Stimulated activated CD4-positive, alpha-beta T cell treated with anti-CD3 and anti-CD28 coated beads, Interleukin-1b, Interleukin-23, amount 100 ng/mL, for 1 hour (primary cell): ENCODE measurements at places on chromosomes 1 and 21.

DNA sequence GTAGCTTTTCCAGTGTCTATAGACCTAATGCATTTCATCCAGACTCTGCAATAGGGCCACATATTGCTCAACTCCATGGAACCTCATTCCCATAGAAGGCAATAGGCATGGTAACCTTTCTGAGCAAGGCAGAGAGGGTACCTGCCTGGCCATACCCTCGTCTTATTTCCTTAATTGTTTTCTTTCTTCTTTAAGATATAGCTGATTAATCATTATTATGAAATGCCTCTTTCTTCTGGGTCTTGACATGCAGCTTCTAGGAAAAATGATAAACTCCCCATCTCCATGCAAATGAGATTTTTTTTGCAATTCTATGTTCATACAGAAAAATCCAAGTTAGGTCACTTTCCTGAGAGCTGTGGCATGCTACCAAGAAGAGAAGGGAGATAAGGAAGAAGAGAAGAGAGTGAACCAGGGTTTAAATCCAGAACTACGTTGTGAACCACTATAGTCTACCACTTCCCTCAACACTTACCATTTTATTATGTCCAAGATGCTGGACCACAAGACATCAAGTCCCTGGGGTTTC lies 33.0 kb upstream of the IL20 start:
- no peak for DNase-seq

DNA sequence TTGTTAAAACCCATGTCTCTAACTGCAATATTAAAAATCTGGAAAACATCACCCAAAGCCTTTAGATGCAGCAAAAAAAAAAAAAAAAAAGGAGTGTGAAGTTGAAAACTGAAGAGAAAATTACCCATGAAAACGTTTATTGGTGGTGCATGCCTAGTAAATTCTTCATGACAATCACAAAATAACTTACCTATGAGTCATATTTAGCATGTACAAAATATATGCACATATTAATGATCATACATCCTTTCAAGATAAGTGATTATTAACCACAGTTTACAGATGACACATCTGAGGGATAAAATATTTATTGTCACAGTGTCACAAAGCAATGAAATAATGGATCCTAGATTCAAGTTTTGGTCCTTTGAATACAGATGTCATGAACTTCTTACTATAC lies 505.2 kb upstream of the NR5A2 start:
- DNase-seq = no peak

DNA sequence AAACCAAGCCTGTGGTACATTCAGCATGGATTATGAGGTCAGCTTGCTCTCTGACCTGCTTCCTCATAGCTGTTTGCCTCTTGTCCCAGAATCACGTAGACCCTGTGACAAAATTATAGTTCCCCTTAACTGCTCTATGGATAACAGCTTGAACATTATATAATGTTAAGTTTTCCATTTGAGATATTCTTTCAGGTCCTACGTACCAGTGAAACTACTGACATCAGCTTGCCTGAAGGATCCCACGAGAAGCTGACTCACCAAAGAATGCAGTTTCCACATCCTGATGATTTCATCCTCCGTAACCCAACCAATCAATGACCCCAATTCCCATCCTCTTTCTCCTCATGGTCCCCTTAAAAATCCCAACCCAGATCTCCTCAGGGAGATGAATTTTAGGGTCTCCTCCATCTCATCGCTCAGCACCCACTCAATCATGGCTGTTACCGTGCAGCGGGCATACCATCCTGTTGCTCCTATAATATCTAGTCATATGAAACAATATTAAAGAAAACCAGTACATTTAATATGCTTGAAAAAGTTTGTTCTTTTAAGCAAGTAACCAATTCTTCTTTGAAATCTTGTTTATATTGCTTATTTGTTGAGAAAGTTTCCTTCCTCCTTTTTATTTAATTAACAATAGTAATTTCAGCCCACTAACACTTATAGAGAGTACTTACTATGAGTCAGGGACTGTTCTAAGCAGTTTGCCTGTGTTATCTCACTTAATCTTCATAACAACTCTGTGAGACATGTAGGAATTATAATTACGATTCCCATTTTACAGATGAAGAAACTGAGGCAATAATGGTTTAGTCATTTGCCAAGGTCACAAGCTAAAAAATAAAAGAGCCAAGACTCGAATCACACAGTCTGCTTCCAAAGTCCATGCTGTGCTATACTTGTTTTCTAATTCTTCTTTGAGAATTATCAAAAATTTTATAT lies 27.4 kb downstream of the CHML start:
- no peak for DNase-seq

DNA sequence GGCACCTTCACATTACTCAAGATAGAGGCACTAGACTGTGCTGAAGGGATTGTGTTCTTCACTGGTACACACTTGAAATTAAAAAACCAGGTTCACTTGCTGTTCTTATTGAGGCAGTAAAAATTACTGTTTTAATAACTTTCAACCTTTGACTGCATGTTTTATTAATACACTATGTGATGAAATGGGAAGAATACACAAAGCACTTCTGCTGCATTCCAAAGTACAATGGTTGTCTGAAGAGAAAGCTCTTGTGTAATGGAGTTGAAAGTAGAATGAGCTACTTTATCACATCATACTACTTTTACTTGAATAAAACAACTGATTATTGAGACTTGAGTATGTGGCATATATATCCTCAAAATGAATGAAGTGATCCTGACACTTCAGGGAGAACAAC lies 49.7 kb downstream of the LRRC8C start:
- no peak for DNase-seq

- DNase-seq = no peak
Measured at GRCh38 chr1:155218854-155219591, 10.5 kb downstream of the MTX1 start.

DNA sequence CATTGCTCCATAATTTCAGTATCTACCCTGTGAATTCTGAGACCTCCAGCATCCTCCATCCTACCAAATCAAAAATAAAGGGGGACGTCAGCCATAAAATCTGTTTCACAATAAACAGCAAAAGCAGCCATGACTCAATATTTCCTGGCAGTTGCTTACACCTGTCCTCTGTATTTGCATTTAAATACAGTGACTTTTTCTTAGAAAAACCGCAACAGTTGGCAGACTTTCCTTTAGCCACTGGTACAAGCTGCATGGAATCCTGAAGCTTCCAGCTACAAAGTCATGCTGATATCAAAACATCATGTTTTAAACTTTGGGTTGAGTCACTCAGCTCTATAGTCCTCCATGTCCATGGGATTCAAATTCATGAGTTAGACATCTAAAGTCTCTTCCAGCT lies 278.0 kb upstream of the KAZN start:
- DNase-seq = no peak

GRCh38 chr1:156816561-156817328 lies at the start of gene SH2D2A:
Gene SH2D2A, minus strand, starts transcription at chr1:156816848. Its CDS starts 140 bp downstream, at chr1:156816708.
- DNase-seq = peak; percentile 92

- DNase-seq = no peak
Measured at GRCh38 chr1:216184126-216184680, 239.0 kb downstream of the USH2A start.

DNA sequence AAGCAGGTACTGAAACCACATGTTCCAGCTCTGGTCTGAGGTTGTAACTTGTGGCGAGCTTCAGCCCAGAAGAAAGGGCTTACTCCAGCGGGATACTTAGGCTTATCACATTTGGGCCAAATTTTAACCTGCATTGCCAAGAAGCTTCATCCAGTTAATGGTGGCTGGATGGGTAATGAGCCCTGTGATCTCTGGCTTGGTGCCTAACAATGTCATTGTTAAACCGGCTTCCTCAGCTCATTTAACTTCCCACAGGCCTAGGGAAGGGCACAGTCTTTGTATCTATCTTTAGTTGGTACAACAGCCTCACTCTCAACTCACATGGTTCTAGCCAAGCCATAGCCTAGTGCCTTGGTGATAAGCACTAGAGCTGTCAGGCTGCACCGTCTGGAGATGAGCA lies 43.6 kb upstream of the CCDC190 start:
- no peak for DNase-seq

DNA sequence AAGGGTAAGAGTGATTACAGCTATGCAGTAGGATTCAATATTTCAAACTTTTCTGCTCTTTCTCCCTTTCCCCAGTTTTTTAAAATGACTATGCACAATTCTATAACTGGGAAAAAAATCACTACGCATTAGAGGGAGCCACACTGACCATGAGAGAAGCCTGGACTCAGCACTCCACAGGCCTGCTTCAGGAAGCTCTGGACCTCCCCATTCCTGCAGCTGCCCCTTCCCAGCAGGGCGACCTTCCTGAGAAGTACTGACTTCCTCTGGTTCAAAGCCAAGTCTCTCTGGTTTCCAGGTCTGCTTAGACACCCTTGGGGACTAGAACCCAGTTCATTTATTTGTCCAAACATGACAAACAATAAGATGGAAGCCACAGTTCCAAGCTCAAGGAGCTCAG lies 42.0 kb upstream of the CLSTN1 start:
- DNase-seq = no peak

DNA sequence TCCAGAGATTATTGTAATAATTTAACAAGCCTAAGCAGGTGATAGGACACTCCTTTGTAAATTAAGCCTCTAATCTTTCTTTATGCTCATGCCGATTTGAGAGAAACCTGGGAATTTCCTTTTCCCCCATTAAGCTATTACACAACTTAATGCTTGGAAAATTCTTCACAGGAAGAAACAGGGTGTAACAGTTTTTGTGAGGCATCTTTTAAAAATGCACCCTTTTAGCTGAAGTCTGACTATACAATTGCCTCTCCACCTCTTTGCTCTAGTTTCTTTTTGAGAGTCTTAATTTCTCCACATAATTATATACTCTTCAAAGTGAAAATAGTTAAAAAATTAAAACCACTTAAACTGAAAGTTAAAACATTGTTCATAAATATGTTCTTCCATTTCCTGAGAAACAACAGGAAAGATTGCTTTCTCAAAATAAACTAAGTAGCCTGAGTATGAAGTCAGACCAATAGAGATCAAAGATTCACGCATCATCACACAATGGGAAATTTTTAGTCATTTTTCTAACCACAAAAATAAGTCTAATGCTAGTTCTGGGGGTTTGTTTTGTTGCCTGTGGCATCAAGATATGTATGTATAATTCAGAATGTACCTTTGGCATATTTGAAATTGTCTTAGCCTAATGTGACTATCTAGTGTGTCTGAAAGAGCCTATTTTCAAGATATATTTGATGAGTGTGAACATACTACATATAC lies 34.7 kb downstream of the LRRC8D start:
- DNase-seq = no peak

DNA sequence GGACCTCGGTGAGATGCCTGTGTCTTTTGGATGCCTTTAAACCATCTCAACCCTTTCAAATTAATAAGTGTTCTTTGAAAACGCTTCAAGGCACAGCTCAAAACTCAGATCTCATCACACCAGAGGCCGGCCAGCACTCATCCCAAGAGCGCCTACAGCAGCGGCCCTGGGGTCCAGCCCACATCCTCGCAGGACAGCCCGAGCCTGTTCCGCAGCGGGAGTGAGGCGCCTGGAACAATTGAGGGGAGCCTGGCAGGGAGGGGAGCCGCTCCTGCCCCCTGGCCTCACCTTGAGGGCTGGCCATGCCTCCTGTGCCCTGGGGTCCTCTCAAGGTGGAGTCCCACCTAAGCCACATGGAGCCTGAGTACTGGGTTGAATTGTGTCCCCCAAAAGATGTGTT lies 37.9 kb downstream of the ACOT7 start:
- no peak for DNase-seq

GRCh38 chr1:159958719-159959380 lies 4.8 kb upstream of the SLAMF9 start:
- no peak for DNase-seq

GRCh38 chr1:114152508-114153260 lies 985 bp downstream of the SYT6 start:
- DNase-seq = no peak

- no peak for DNase-seq
Measured at GRCh38 chr1:8120693-8121260, 94.7 kb upstream of the ERRFI1 start.

DNA sequence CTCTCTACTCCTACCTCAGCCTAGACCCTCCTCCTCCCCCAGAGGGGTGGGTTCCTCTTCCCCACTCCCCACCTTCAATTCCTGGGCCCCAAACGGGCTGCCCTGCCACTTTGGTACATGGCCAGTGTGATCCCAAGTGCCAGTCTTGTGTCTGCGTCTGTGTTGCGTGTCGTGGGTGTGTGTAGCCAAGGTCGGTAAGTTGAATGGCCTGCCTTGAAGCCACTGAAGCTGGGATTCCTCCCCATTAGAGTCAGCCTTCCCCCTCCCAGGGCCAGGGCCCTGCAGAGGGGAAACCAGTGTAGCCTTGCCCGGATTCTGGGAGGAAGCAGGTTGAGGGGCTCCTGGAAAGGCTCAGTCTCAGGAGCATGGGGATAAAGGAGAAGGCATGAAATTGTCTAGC lies 21.6 kb upstream of the VPS13D start:
- DNase-seq = no peak

DNA sequence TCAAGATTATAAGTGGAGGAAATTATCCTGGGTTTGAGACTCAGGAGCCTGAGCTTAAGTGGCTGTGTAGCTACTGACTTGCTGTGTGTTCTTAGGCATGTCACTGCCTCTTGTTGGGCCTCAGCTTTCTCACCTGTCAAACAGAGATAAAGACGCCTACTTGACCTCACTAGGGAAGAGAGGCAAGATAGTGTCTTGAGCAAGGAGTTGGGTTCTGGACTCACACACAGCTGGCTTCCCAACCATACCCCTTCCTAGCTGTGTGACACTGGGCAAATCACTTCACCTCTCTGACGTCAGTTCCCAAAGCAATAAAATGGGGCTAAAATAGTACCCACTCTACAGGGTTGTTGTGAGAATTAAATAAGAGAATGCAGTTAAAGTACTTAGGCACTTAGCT lies 11.6 kb upstream of the EPB41 start:
- DNase-seq = no peak

GRCh38 chr1:101235696-101236515 lies 913 bp upstream of the S1PR1 start:
- DNase-seq = peak; percentile 32
